Activated CD4-positive, alpha-beta T cell treated with anti-CD3 and anti-CD28 coated beads, Interleukin-2, amount 50 U/mL, for 48 hours (primary cell): ENCODE measurements at places on chromosomes 6 and 20.

DNA sequence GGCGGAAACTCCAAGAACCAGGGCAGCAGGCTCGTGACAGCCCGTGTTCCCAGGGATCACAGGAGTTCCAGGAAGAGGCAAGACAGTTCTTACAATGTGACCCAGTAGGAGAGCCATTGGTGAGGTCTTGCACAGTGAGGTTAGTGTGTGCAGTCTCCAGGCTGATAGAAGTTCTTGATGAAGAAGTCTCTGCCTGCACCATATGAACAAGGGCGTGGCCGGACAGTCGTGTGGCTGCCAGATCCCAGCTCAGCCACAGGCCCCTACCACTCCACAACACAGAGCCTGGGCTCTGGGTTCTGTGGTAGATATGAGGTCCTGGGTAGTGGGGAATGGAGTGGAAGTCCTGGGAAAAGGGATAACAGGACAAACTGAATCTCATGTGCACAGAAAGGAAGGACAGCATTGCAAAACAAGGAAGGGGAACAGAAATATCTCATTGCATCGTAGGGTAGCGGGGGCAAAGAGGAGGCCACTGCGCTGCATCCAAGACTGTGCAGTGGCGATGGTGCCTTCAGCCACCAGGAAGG lies 65.2 kb downstream of the STX11 start:
- DNase-seq = peak; percentile 23

DNA sequence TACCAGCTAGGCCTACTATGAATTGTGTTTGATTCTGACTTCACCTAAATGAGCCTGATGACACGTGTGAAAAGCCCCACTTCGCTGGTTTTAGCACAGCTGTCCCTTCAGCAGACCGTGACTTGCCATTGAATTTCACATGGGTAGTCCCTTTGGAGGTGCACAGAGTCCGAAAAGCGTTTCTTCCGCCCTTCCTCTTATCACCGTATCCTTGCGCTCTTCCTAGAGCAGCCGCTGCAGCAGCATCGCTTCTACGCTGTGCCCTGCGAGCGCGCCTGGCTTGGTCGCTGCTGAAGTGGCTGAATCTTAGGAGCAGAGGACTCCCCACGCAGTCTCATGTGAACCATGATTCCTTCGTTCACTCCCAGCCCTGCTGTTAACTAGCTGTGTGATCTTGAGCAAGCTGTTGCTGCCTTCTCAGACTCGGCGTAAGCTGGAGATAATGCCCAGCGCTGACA lies 127.0 kb downstream of the PACRG start:
- DNase-seq = no peak

DNA sequence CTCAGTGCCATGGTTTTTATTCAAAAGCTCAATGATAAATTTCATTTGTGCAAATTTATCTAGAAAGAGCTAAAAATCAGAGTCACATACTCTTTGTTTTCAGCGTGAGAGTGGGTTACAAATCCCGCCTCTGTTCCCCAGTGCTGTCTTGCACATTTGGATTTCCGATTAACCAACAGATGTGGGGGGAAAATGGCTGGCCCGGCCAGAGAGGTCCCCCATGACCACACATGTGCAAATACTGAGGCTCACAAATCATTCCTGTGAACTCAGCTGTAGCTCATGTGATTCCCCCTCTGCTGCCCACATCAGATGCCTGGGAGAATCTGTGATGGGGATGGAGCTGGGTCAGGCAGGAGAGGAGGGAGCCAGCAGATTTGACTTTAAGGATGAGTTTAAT lies 168.7 kb downstream of the PAX1 start:
- no peak for DNase-seq

DNA sequence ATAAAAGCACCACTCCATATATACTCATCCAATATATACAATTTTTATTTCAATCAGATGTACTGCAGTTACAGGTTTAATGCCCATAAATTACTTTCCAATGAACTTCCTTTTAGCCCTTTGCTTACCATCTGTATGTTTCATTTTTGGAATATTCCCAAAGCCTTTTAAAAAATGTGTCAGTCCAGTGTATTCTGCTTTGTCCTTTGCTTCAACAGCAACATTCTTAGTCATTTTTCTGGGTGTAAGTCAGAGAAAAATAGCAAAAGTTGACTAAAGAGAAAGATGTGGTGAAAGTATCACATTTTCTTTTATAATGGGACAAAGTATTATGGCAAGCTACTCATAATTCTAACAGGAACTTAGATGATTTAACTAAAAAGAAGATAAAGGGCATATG lies 15.2 kb downstream of the DSE start:
- no peak for DNase-seq

DNA sequence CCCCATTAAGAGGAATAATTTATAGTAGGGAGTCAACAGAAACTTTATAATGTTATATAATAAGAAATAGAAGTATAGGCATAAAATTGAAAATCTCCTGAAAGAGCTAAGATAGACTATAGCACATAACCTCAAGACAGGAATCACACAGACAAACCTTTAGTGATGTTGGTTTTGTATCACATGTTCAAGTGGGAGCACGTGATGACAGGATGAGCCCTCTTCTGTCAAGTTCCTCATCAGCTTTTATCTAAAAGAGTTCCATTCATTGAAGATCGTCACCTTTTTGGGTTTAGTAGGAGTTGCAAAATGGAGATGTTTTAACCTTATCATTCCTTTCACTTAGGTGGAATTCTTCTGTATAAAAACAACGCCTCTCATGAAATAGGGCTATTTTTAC lies 127.0 kb downstream of the MCHR2 start:
- DNase-seq = no peak

DNA sequence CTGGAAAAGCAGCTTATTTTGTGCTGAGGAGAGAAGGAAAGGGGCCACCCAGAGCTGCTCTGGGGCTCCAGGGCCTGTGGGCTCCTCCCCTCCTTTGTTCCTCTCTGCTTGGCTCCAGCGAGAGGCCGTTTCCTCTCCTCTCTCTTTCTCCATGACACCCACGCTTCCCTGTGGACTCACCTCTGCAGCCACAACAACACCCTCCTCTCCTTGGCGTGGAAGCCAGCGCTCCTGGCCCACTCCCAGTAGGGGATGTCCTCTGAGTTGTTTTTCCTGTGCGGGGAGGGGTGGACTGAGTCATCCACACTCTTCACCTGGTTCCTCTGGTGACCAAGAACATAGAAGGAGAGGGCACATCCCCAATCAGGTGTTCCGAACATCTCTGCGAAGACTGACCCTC lies 4.9 kb upstream of the CDSN start:
- no peak for DNase-seq
